ENCODE measurements at places on chromosomes 16 and 17. TPM values are rescaled to one million over a fixed set of nuclear protein-coding genes. Genes with fewer than 3 reads are reported as not detected.

GRCh38 chr17:68621065-68621464, 19.9 kb upstream of the FAM20A start:
- DNase-seq: no peak

DNA sequence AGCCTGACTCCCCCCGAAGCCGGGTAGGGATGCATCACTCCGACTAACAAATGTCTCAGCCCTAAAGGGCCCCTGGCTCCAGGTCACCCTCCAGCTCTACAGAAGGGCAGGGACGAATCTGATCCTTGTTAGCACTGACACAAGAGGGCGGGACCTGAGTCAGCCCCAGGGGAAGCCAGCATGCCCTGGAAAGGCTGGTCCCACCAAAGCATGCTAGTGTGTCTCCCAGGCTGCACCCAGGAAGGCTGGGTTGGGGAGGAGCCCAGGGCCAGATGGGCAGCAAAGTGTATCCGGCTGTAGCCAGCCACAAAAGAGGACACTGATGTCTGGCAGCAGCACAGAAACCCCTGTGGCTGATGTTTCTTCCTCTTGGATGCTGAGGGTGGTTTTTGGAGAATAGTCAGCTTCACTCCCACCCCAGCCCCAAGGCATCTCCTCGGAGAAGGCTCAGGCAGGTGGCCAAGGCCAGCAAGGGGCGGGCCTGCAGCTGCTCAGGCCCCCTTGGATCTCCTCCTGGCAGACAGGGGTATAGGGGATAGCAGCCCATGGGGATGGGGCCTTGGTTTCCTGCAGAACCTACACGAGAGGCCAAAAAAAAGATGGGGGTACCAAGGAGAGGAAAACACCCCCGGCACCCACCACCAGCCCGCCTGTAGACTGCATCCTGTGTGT, 11.0 kb downstream of the NATD1 start:
- no peak for DNase-seq

FOXF1 gene
- 65.1 TPM for polyA plus RNA-seq

- DNase-seq: no peak
Observed at GRCh38 chr17:44556166-44556831, 985 bp upstream of the FZD2 start.

PYY gene
- polyA plus RNA-seq: not detected

GRCh38 chr17:80564545-80564944, 19.9 kb downstream of the RPTOR start:
- DNase-seq: no peak
